Activated T-helper 1 cell treated with anti-CD3 and anti-CD28 coated beads, Interleukin-2, amount 50 U/mL, for 16 hours (primary cell): ENCODE measurements at places on chromosomes 5 and 9.

DNA sequence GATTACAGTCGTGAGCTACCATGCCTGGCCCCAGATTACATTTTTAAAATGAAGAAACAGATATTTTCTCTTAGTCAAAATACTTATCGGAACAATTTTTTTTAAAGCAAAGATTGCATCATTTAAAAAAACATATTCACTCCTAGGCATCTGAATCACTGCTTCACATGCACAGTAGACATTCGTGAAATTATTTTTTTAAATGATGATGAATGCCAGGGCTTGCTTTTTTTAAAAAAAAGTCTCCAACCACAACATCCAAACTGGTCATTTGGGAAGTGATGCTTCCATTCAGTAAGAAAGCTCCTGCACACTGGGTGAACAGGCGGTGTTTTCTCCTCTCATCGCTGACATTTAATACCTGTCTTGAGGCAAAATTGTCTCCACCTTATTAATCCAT lies 223.0 kb upstream of the DMRT1 start:
- DNase-seq = no peak

DNA sequence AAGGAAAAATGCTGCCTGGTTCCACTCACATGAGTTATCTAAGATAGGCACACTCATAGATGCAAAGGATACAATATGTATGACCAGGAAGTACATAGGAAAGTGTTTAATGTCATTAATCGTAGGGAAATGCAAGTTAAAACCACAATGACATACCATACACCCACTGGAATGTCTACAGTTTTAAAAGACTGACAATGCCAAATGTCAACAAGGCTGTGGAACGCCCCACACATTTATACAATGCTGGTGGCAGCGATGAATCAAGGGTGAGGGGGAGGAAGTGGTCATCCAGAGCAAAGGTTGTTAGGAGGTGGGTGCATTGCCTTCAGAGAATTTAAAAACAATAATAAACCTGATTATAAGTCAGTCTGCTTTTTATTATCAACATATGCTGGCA lies 437.8 kb downstream of the ARHGEF28 start:
- DNase-seq = no peak

GRCh38 chr5:92418341-92418740 lies 1035.2 kb upstream of the ARRDC3 start:
- no peak for DNase-seq

- DNase-seq = no peak
These were observed 661 bp downstream of the NSMF start for GRCh38 chr9:137458194-137459151.

DNA sequence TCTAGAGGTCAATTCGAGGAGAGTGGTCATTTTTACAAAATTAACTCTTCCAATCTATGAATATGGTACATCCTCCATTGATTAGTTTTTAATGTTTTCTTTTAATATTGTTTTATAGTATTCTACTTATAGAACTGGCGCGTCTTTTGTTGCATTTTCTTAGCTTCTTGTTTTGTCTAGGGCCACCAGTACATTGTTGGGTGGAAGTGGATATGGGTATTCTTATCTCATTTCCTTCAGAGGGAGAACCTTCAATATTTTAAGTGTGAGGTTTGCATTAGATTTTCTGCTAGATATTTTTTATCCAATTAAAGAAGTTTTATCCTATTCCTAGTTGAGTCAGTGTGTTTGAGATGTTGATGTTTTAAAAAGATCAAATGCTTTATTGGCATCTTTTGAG lies 69.8 kb downstream of the RPS23 start:
- DNase-seq = no peak

- no peak for DNase-seq
These were observed 203.9 kb downstream of the PCSK1 start for GRCh38 chr5:96229188-96229587.

DNA sequence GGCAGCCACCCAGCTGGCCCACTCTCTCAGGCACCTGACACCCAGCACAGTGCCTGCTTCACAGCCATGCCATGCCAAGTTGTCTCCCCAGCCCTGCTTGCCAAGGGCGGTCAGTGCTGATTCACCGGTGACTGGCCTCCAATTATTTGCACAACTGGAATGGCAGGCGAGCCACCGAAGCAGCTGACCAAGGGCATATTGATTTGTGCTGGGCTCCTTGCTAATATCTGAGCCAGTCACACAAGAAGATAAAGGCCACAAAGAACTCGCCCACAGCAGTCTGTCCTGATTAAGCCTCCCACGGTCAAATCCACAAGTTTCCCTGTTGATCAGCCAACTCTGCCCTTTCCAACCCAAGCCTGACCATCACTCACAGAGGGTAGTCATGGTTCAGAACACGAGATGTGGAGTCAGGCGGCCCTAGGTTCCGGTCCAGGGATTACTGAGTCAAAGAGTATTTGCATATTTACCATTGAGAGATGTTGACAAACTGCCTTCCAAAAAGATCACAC lies 6.4 kb upstream of the EEIG1 start:
- DNase-seq = no peak

DNA sequence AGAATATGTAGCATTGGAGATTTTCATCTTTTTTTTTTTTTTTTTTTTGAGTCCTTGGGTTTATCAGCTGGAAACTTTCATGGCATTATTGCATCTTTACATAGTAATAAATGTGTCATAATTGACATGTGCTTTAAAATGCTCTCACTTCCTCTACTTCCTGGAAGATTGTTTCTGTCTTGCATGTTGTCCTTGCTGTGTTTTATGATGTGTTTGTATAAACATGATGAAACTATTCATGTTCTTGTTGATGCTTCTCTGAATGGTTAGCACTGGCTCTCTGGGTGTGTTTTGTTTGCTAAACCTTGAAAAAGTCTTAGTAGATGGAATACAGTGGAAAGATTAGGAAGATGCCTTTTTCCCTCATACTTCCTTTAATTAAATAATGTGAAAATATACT lies 87.9 kb downstream of the IQGAP2 start:
- DNase-seq = no peak

- no peak for DNase-seq
These were observed 2.3 kb downstream of the SSBP2 start for GRCh38 chr5:81748556-81748955.

DNA sequence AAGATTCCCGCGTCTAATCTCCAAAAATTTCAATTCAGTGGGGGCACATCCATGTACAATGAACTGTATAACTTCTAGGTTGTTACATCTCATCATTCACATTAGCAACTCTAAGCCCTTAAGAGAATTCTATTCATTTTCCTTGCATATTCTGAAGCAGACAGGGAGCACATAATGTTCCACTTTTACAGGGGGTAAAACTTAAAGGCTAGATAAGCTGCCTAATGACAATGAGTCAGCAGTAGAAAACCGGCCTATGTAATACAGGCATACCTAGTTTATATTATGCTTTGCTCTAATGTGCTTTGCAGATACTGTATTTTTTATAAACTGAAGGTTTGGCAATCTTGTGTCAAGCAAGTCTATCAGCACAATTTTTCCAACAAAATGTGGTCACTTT lies 40.4 kb downstream of the PTAR1 start:
- DNase-seq = no peak

DNA sequence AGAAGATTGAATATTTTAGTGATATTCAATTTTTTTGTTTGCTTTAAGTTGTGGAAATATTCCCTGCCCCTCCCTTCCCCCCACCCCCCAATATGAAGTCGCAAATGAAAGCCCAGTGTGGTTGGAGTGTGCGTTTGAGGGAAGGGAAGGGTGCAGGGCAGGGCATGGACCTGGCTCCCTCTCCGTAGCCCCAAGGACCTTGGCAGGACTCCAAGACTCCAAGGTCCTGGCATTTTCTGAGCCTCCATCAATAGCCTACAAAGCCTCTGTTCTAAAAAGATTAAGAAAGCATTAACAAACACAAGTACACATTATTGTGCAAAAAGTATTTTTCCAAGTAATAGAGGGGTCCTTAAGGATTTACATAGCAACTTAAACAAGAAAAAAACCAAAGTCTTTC lies 38.8 kb upstream of the PTPN3 start:
- DNase-seq = no peak

- no peak for DNase-seq
These were observed 135.4 kb downstream of the SCAMP1 start for GRCh38 chr5:78495800-78496199.

GRCh38 chr9:124295159-124295794 lies 37.5 kb downstream of the NEK6 start:
- DNase-seq = no peak

DNA sequence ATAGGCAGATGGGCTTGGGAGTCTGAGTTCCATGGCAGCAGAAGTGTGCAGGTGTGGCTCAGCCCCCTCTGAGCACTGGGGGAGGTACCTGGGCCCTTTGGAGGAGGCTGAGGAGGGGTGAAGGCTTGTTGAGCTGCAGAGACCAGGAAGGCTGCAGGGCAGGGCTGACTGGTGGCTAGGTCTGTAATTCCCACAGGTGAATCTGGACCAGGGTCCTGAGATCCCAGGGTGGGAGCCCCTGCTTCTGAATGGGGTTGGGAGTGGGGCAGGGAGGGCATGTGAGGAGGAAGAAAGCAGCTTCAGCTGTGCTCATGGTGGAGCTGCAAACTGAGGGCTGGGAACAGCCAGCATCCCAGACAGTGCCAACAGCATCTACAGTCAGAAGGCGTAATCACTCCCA lies 111.1 kb downstream of the CACNA1B start:
- DNase-seq = no peak

DNA sequence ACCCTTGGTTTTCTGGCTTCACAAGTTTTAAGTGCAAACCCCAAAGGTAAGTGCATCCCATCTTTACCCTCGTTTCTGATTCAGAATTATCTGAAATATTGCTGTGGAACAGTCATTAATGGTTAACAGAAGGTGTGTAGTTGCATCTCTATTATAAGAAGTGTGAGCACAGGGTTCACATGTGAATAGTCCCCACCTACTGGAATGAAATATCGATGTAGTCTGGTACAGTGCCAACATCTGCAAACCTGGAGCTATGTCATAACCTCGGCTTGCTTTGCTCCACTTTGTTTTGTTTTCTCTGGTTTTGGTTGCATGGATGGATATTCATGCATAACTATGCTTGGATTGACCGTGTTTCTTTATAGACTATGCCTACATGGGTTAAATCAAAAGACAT lies 12.6 kb downstream of the HTR4 start:
- no peak for DNase-seq

DNA sequence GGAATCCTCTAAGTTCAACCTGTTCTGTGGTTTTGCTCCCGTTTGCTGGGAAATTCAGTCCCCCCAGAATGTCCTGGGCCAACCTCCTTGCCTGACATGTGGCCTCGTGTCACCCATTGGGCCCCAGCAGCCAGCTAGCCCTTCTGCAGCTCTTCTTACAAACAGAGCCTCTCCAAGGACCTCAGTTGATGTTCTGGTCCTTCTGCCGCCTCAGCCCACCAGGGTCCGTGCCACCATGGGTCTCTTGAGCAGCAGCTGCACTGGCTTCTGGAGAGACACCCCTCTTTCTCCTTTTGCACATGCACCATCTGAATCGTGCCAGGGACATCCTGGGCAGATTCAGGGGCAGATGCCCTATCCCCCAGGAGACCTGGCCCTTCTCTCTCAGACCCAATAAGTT lies 85.0 kb downstream of the LMX1B start:
- no peak for DNase-seq

GRCh38 chr5:39426051-39426745 lies 1.4 kb upstream of the DAB2 start:
- DNase-seq = no peak

DNA sequence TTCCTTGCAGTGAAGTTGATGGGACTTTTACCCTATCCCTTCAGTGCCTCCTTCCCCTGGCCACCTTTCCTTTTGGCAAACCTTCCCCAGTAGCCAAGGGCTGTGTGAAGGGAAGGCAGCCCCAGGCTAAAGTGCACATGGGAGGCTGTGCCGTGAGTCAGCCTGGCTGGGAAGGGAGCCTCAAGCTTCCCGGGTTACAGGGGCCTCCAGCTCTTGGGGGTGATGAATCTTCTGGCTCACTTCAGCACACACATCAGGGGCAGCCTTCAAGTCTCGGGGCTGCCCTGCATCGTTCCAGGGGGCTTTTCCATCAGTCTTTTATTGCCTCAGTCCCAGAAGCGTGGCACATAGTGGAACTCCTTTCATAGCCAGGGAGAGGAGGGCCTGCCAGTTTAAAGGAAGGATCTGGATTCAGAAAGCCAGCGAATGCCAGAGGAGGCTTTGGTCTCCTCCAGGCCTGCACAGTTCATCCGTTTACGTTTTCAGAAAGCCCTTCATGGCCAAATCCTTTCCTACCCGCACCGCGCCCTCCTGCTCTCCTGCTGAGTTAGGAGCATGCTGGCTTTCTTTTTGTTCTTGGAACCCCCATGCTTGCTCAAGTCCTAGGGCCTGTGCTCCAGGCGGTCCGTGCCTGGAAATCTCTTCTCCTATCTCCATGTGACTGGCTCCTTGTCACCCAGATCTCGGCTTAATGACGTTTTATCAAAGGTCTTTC lies 134.8 kb upstream of the KLF4 start:
- DNase-seq = no peak

DNA sequence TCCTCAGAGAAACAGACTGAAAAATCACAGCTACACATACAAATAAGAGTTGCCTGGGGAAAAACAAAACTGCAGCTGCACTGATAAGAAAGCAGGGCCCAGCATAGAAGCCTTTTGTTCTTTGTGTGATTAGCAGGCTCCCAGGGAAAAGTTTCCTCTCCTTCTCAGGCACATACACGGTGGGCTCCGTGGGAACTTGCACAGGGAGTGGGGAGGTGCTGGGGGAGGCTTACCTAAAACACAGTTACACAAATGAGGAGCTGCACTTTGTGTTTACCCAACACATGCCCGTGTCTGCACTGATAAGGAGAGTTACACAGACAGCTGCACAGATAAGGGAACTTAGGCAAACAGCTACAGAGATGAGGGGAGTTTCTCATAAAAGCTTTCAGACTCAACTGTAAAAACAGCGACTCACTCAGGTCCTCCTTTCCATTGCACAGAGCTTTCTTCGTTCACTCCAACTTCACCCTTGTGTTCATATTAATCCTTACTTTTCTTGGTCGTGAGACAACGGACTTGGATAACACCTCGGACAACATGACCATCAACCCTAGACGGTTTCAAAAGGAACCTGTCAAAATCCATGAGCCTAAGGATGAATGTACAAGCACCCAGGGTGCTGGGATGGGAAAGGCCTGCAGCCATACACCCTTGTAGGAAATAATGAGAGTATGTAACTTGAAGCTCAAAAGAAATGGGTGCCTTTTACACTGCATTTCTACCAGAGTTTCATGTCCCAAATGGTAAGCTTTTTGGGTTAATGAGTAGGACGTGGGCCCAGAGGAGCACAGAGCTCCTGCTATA lies 50.8 kb downstream of the SERINC5 start:
- DNase-seq = no peak

DNA sequence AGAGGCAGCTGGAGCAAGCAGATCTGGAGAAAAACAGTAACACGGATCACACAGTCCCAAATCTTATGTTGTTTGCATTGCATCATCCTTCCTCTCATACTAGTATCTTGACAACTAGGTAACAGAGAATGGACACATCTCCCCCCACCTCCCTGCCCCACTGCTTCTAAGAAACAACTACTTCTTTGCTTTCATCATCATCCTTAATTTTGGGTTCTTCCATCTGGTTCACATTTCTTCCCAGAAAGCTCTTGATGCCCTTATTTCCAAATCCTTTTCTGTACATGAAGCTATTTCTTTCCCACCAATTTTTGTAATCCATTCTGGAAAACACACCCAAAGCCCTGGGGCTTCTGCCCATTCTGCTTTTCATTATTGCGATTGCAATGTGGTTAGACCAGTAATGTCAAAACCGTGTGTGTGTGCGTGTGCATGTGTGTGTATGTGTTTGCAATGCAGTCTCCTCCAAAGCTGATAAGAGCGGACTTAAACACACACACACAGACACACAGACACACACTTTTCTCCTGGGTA lies 254.7 kb upstream of the SLC30A5 start:
- DNase-seq = no peak
